ENCODE measurements at places on chromosomes 1 and 21.

DNA sequence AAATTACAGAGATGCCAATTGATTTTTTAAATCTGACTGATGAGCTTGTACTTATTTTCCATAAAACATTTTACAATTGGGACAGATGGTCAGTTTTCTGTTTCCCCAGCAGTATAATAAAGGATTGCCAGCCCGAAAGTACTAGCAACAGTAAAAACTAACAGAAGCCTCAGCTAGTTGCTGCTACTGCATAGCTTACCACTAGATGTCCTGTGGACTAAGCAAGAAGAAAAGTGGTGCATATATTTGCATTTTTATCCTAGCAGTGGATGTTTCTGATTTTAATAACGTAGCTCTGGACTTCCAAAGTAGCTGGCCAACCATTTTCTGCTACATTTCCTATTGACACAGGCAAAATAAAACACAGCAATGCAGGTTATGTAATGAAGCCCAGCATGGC, 241.5 kb downstream of the BARHL2 start:
- no peak for DNase-seq

DNA sequence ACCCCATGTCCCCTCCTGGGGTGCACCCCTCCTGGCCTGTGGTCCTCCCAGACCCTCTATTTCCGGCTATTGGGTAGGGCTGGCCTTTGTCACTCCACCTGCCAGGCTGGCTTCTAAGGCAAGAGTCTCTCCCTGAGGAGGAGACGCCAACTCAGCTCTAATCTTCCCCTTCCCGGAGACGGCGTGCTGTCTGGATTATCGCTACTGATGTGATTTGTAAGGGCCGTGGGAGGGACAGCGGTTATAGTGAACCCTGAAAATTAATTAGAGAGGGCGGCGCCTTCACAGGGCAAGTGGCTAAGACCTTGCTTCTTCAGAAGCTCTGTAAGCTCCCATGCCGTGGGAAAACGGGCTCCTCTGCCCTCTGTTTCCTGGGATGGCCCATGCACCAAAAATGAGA, 207.0 kb upstream of the VAMP3 start:
- no peak for DNase-seq

DNA sequence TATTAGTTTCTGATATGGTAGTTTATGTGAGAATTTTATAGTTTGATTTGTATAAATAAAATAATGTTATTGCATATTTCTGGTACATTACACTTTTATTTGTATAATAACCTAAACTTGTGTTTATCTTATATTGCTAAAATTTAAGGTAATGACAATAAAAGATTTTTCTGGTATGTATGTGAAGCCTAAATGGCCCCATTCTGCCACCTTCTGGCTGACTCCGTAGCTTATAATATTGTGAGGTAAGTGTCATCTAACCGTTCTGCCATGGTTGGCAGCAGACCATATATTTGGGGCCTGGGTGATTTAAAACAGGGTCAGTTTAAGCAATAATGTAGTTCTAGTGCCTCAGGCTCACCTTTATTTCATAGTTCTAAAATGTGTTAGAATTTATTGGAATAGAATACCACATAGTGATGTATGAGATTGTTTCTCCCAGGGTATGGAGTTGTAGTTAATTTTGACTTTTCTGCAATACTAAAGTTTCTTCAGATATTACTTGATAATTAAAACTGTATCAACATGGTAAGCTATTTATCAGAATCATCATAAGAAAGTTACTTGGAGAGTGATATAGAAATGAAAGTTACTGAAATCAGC, 21.2 kb upstream of the PRKACB start:
- peak; percentile 44 for DNase-seq

- peak; percentile 46 for DNase-seq
Observed at GRCh38 chr1:17212487-17213121, 7.7 kb downstream of the PADI1 start.

DNA sequence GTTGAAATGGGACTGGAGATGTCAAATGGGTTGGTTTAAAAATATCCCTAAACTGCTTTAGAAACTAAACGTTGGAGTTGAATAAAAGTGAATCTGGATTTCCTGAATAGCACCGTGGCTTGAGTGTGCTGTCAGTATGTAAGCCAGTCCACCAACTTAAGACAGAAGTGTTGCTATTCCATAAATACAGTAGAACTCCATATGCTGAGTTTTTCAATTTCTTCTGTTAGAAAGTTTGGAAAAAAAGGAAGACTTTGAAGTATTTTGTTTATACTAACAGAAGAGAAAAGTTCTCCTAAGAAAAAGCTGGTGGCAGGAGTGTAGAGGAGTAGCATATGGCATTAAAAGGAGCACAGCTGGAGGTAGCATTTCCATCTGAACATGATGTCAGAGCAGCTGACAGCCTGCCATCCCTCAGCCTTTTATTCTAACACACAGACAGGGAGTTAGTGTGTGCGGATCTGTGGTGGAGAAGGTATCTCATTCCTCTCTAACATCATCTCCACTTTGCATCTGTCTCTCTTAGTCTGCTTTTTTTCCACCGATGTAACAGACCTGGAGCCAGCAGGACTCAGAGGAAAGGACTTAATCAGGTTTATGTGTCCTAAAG, at the start of gene ZBTB18:
Gene ZBTB18 (plus strand): TSS at position 449 of the 610 bp plus-strand sequence. CDS start 149 bp downstream, at position 598.
- DNase-seq = no peak

- DNase-seq = no peak
Observed at GRCh38 chr1:218589487-218589886, 244.4 kb downstream of the TGFB2 start.
